Astrocyte (in vitro differentiated cells and primary cell): ENCODE measurements at places on chromosomes 2 and 18. TPM values are rescaled to one million over a fixed set of nuclear protein-coding genes. Genes with fewer than 3 reads are reported as not detected.

DNA sequence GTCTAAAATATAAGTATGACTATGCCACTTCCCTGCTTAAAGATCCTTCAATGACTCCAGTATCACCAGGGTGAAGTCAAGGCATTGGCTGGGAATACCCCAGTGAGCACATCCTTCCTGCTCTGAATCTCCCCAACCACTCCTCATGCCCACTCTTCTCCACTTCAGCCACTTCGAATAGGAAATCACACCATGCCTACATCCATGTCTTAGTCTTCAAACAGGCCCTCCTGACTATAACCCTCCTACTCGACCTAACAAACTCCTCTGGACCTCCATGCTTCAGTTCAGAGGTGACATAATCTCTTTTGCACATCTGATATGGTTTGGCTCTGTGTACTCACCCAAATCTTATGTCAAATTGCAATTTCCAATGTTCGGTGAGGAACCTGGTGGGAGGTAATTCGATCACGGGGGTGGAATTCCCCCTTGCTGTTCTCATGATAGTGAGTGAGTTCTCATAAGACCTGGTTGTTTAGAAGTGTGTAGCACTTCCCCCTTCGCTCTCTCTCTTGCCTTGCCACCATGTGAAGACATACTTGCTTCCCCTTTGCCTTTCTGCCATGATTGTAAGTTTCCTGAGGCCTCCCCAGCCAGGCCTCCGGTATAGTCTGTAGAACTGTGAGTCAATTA lies 87.8 kb upstream of the TFCP2L1 start:
- H3K27me3 ChIP-seq: no peaks in the 10 kb centered on the region
- H3K36me3 ChIP-seq: no peaks in the 10 kb centered on the region
- no peak for DNase-seq
- peaks cover 4% of the 10 kb centered on the region for H3K4me1 ChIP-seq
- no peak overlapping the region for H3K27ac ChIP-seq

GRCh38 chr2:182540252-182540651 lies 113.4 kb upstream of the PDE1A start:
- DNase-seq: no peak
- no peak overlapping the region for H3K27ac ChIP-seq
- H3K36me3 ChIP-seq: no peaks in the 10 kb centered on the region

- H3K4me1 ChIP-seq: peaks cover 2% of the 10 kb centered on the region
- no peak overlapping the region for H3K4me3 ChIP-seq
- H3K27me3 ChIP-seq: no peaks in the 10 kb centered on the region
- no peak overlapping the region for H3K27ac ChIP-seq
- DNase-seq: peak; percentile 6
Measured at GRCh38 chr2:146312899-146313298, 1531.9 kb upstream of the ACVR2A start.

GRCh38 chr2:7774481-7774880 lies 857.3 kb downstream of the RNF144A start:
- H3K4me1 ChIP-seq: no peaks in the 10 kb centered on the region
- H3K4me3 ChIP-seq: no peak overlapping the region
- no peaks in the 10 kb centered on the region for H3K27me3 ChIP-seq
- no peak for DNase-seq
- no peak overlapping the region for H3K27ac ChIP-seq

The SNED1 gene
- total RNA-seq: 0.23 and 0.48 TPM in 2 replicates

The SERPINB3 gene
- total RNA-seq: not detected in 2 replicates

DNA sequence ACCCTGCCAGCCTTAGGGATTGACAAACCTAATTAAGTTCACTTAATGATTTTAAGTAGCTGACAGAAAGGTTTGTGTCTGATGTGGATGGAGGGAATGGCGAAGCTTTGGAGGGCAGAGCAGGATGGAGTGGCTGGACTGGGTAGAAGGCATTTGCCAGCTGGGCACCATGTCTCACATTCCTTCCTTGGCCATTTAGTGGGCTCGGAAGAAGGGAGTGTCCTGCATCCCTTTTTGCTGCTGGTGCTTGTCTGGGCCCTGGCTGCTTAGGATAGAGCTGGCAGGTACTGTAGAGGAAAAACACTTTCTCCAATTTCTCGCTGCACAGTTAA lies 166.7 kb downstream of the CLIP4 start:
- H3K36me3 ChIP-seq: no peaks in the 10 kb centered on the region
- no peak for DNase-seq
- peaks cover 11% of the 10 kb centered on the region for H3K4me1 ChIP-seq
- H3K4me3 ChIP-seq: peak overlapping the region; percentile 9
- peaks cover 33% of the 10 kb centered on the region for H3K27me3 ChIP-seq

DNA sequence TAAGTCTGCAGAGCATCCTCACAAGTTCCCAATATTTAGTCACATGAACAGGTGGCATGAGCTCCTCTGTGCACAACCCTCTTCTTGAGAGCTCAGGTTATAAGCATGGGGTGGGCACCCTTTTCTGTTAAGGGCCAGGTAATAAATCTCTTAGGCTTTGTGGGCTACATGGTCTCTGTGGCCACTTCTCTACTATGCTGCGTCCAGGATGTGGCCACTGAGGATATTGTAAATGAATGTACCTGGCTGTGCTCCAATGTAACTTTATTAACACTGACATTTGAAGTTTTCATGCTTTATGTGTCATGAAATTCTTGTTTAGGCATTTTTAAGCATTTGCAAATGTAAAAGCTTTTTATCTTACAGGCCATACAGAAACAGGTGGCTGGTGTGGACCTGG lies 116.8 kb upstream of the ST6GAL2 start:
- no peaks in the 10 kb centered on the region for H3K27me3 ChIP-seq
- peaks cover 17% of the 10 kb centered on the region for H3K4me1 ChIP-seq
- no peak overlapping the region for H3K4me3 ChIP-seq
- H3K27ac ChIP-seq: peak overlapping the region; percentile 67
- peak; percentile 55 for DNase-seq

- H3K27me3 ChIP-seq: no peaks in the 10 kb centered on the region
- DNase-seq: no peak
- no peak overlapping the region for H3K27ac ChIP-seq
- H3K4me3 ChIP-seq: no peak overlapping the region
Measured at GRCh38 chr18:7876354-7877104, 309.4 kb downstream of the PTPRM start.

The DSC2 gene
- total RNA-seq: 39.4 and 48.7 TPM in 2 replicates

DNA sequence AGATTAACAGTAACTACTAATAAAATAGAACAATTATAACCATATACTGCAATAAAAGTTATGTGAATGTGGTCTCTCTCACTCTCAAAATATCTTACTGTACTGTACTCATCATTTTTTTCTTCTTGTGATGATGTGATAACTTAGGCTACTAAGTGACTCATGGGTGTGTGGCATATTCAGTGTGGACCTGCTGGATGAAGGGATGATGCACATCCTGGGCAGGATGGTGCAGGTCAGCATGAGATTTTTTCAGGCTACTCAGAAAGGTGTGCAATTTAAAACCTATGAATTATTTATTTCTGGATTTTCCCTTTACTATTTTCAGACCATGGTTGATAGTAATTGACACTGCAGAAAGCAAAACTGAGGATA lies 90.7 kb downstream of the NCKAP5 start:
- H3K27ac ChIP-seq: no peak overlapping the region
- no peaks in the 10 kb centered on the region for H3K4me1 ChIP-seq
- H3K36me3 ChIP-seq: no peaks in the 10 kb centered on the region
- peak; percentile 42 for DNase-seq

The SP140 gene
- 14.1 and 18.5 TPM in 2 replicates for total RNA-seq

The TNS1 gene
- 219 and 264 TPM in 2 replicates for total RNA-seq

DNA sequence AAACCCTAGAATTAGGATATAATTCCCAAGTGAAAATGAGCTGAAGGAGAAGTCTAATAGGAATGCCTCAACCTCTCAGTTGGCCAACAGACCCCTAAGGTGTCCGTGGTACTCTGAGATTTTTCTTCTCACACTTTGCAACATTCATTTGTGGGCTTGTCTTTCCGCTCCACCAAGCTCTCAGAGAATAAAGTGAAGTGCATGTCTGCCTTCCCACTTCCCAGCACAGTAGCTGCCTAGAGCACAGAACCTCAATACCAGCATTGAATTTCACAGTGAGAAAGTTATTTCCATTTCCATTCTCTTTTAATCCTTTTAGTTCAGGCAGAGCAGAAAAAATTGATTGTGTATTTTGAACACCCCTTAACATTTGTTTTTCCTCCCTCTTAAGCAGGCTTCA lies 451.8 kb downstream of the TGIF1 start:
- no peak overlapping the region for H3K27ac ChIP-seq
- DNase-seq: no peak
- no peaks in the 10 kb centered on the region for H3K27me3 ChIP-seq
- H3K4me1 ChIP-seq: peaks cover 15% of the 10 kb centered on the region
- no peaks in the 10 kb centered on the region for H3K36me3 ChIP-seq
- no peak overlapping the region for H3K4me3 ChIP-seq

DNA sequence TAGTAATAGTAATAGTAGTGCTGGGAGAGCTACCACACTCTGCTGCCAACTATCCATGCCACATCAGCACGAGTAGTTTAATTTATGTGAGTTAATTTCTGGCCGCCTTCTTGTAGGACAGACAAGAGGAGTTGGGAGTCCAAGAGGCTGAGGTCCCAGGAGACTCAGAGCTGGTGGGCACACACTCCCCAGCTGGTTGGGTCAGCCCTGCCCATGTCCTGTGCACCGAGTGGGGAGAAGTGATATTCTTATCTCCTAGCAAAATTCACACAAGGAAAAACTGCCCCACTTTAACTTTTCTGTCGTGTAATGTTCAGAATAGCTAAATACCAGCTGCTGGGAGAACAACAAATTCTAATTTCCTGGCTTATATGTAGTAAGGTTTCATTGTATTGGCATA lies 15.2 kb upstream of the MAP4K4 start:
- no peaks in the 10 kb centered on the region for H3K36me3 ChIP-seq
- H3K27me3 ChIP-seq: no peaks in the 10 kb centered on the region
- H3K4me3 ChIP-seq: no peak overlapping the region
- H3K4me1 ChIP-seq: peaks cover 12% of the 10 kb centered on the region

DNA sequence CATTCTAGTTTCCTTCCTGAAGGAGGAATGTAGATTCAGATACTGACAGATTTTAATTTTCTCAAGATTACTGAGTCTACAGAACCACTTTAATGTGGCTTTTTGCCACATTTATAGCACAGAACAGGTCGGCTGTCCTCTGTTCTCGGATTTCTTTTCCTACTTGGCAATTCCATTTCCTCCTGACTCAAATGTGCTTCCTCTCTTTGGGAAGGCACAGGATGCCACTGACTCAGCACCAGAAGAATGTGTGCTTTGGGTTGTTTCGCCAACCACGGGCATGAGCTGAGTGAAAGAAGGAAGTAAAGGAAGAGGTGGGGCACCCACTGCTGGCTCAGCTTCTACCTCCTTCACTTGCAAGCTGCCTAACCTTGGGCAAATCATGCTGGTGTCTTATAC lies 970.6 kb upstream of the ACVR2A start:
- H3K36me3 ChIP-seq: no peaks in the 10 kb centered on the region
- no peaks in the 10 kb centered on the region for H3K27me3 ChIP-seq
- no peak overlapping the region for H3K27ac ChIP-seq
- no peak overlapping the region for H3K4me3 ChIP-seq
- peak; percentile 55 for DNase-seq

DNA sequence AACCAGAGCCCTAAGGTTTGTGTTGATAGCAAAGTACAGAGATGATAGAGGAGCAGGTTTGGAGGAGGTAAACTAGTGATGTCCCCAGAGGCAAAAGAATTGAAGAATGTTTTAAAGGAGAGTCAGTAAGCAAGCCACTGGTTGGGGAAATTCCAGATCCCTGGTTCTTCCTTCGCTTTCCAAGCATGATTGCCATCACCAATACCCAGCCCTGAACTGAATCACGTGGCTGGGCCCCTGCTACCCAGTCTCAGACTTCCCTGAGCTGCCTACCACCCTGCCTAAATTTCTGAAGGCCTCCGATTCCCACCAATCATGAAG lies 310.8 kb upstream of the STON1 start:
- no peaks in the 10 kb centered on the region for H3K36me3 ChIP-seq
- no peak overlapping the region for H3K27ac ChIP-seq
- no peak overlapping the region for H3K4me3 ChIP-seq
- DNase-seq: no peak
- no peaks in the 10 kb centered on the region for H3K4me1 ChIP-seq

The MORN2 gene
- 16.6 and 18.0 TPM in 2 replicates for total RNA-seq

DNA sequence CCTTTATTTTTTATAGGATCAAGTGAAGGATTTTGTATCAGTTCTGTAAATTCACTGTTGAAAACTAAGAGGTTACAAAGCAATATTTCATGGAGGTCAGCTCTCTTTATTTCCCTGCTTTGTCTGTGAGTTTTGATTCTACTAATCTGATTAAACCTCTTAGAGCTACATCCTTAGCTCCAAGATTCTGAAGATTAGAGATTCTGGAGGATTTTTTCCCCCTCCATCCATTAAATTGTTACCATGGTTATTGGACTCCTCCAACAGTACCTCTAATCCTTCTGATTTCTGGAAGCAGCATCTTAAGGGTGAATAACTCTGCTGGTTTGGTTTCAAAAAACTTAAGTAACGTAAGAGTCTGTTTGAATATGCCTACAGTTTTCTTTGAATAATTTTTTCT lies 110.0 kb downstream of the TANC1 start:
- H3K27me3 ChIP-seq: no peaks in the 10 kb centered on the region
- H3K4me1 ChIP-seq: peaks cover 33% of the 10 kb centered on the region
- no peaks in the 10 kb centered on the region for H3K36me3 ChIP-seq
- no peak overlapping the region for H3K4me3 ChIP-seq

The CDK15 gene
- 6.6 and 9.3 TPM in 2 replicates for total RNA-seq

GRCh38 chr2:164514491-164514890 lies 106.8 kb downstream of the GRB14 start:
- peaks cover 7% of the 10 kb centered on the region for H3K4me1 ChIP-seq
- H3K27ac ChIP-seq: no peak overlapping the region
- no peaks in the 10 kb centered on the region for H3K27me3 ChIP-seq
- peak; percentile 41 for DNase-seq

The LIPG gene
- total RNA-seq: 11.0 and 18.3 TPM in 2 replicates
